ACHN (cell line): ENCODE measurements at places on chromosomes 6 and 20.

GRCh38 chr6:44723439-44724197 is 336.1 kb downstream of the CDC5L start:
- no peak for DNase-seq

DNA sequence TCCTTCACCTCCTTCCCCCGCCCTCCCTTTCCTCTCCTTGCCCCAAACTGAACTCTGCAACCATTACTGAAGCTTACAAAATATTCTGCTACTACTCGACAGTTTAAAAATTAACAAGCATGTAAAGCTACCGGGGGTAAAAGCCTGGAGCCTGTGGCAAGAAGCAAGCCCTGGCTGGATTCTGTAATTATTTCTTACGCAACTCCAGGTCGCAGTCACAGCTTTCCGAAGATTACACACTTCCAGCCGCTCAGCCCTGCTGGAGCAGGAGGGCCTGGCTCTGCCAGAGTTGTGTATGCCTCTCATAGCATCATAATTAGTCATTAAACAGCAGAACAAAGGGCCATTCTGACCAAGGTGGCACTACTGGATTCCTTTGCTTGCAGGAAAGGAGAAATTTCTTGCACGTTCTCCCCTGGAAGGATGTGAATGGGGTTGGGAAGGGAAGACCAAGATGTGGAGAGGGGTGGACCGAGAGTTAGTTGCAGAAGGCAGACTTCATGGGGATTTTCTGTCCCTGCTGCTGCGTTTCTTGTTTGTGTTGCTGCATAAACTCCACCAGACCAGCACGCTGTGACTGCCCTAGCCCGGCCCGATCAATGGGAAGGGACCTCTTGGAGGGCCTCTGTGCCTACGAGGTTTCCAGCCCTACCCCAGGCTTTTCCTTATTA is 23.6 kb downstream of the FOXQ1 start:
- peak; percentile 88 for DNase-seq

DNA sequence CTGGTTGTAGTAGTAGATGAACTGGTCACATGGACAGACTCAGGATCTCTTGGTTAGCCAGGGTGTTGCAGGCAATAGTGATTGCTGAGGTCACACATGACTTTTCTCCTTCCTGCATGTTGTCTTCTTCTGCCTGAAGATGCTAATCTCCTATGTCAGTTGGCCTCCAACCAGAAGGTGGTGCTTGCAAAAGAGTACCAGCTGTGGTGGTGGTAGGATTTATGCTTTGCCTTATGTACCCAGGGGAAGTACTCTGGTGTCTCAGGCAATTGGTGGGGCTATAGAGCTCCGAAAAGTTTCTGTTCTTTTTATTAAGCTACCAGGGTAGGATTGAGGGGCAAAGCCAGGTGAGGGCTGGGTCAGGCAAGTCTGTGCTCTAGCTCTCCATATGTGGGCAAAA is 98.5 kb downstream of the CARMIL1 start:
- DNase-seq: no peak

DNA sequence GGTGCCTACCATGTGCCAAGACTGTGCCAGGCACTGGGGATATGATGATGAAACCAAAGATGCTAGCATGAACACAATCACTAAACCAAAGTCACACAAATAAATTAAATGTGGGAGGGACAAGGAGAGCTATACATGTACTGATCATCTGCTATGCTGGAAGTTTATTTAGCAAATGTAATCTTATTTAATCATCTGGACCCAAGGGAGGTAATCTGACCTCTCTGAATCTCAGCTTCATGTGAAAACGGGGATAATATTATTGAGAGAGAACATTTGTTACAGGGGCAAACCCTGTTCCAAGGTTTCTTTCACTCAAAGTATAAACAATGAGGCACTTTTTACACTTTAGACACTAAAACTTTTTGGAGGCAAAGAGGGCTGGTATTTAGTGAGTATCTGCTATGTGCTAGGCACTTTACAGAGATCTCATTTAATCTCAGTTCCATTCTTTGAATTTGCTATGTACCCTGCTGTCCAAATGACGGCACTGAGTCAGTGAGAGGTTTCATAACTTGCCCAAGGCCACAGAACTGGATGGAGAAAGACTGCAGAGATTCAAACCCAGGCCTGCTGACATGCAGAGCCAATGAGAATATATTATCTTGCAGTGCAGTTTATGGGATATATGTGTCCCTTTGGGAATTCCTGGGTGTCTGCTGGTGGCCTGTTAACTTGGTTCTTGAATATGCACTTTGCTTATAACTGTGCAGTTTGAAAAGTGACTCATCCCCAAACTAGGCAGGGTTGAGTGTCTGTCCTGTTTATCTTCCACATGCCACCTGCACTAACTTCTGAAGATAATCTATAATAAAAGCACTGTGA is 3.3 kb upstream of the ASXL1 start:
- DNase-seq: peak; percentile 44

DNA sequence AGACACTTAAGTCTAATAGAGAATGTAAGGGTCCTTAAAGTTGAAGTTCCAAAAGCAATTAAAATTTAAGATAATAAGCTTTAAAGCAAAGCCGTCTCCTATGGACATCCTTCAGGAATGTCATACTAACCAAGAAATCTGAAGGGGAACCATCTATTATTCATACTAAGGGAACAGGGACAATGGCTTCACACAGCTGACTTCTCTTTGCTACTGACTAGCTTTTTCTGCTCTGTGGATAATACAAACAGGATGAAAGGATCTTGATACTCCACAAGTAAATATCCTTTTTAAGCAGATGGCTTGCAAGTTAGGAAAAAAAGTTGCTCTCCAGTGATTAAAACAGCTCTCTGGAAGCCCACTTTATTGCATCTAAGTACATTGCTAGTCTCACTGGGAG is 178.6 kb downstream of the BACH2 start:
- DNase-seq: no peak

DNA sequence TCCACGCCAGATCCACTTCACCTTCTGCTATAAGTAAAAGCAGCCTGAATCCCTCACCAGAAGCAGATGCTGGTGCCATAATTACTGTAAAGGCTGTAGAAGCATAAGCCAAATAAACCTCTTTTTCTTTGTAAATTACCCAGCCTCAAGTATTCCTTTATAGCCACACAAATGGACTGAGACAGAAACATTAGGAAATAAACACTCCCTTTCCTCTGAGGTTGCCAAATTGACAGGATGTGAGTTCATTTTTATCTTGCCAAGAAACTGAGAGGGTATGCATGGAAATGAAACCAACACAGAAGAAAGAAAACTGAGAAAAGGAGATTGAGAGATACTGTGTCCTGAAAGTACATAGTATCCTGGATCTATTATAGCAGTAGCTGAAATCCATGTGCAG is 481.2 kb downstream of the HAO1 start:
- no peak for DNase-seq

GRCh38 chr6:54602591-54602990 is 244.0 kb upstream of the FAM83B start:
- no peak for DNase-seq

GRCh38 chr20:53072923-53073579 is 100.9 kb downstream of the TSHZ2 start:
- DNase-seq: no peak

DNA sequence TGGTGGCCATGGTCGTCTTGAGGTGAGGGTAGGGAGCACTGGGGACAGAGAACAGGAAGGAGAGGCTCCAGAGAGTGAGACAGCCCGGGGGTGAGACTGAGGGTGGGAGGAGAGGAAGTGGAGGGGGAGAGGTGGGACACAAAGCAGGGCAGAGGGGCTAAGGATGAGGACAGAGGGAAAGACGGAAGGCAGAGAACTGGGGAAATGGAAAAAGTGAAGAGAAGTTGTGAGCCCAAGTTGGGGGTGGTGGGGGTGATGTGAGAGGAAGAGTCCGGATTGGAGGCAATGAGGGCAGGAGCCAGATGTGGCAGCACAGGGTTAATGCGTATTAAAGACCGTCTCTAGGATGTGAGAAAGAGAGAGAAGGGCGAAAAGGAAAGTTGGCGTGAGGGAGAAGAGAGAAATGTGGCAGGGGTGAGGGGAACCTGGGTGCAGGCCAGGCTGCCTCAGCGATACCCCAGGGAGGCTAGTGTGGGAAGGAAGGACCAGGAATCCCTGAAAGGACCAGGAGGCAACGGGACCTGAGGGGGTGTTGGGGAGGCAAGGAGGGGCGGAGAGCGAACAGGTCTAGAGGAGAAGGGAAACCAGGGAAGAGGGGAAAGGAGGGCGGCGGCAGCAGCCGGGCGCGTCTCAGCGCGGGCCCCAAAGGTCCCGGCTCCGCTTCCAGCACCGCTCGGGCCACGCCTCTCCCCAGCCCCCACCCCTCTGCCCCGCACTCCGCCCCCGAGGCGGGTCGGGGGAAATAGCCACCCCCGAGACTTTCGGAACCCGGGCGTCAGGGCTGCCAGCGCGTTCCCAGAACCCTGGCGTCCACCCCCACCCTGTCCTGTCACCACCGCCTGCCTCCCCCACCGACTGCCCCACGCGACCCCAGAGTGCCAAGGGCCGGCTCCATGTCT is at the start of gene PPP1R18:
Gene PPP1R18, minus strand, starts transcription at position 637 of the 899 bp plus-strand sequence. Its CDS starts 627 bp downstream, at position 10.
- peak; percentile 64 for DNase-seq

DNA sequence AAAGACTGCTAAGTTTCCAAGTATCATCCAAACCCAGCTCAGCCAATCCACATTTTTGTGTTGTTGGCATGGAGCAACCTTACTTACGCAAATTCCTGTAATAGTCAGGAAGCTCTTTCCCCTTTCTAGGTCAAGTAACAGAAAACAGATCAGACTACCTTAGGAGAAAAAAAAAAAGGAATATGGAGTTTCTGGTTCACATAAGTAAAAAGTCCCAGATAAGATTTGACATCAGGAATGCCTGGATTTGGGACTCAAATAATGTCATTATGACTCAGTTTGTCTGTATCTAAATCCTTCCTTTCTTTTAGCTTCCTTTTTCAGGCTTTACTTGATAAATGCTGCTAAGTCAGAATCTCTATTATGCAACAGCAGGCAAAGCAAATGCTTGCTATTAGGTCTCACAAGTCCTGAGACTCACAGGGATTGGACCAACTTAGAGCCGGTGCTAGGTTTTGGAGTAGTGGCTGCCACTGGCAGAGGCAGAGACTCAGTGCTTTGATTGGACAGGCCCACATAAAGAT is 44.5 kb downstream of the NCOA7 start:
- DNase-seq: no peak

- no peak for DNase-seq
Measured at GRCh38 chr20:4805663-4806449, 84.1 kb downstream of the PRND start.

GRCh38 chr6:7727086-7727945 is 1.4 kb downstream of the BMP6 start:
- DNase-seq: no peak

GRCh38 chr6:95120984-95121383 is 456.4 kb upstream of the MANEA start:
- no peak for DNase-seq

- no peak for DNase-seq
Measured at GRCh38 chr6:76162811-76163210, 90.3 kb upstream of the IMPG1 start.

GRCh38 chr6:120873125-120873865 is 461.0 kb downstream of the TBC1D32 start:
- DNase-seq: no peak

DNA sequence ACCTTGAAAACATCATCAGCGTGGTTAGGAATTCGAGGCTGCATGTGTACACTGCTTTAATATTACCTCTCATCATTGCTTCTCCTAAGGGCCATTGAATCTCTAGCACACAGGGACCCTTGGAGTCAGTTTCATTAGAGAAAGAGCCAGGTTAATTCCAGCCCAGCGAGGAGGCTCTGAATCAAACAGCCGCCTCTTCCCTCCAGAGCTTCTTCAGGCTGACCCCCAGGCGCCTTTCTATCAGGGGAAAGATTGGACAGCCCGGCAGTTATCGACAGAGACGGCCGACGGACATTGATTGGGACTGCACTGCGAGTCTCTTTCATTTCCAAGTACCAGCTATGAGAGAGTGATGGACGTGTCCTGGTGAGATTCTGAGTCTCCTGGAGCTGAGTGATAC is 159.2 kb downstream of the ANKRD60 start:
- DNase-seq: no peak
